ENCODE measurements at places on chromosomes 1 and 21.

- DNase-seq, result no peak
Observed at GRCh38 chr1:156347331-156347730, 9.0 kb downstream of the TSACC start.

DNA sequence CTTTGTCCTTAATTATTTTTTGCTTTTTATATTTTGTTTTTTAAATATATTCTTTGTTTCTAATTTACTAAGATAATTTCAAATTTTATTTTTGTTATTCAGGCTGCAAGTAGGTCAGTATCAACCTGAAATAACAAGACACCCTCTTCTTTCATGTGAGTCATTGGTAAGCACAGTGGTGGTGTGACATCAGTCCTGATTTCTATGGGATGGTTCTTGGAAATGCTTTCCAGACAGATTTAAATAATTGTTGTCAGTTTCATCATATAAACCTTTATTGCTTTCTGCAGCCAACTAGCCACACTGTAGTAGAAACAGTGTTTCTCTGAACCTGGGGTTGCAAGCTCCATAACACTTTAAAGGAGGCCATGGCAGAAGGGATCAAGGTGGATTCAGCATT lies 157.5 kb upstream of the C21orf91 start:
- no peak for DNase-seq

- no peak for DNase-seq
Observed at GRCh38 chr21:21268885-21269284, 270.7 kb downstream of the NCAM2 start.

GRCh38 chr1:224751624-224752311 lies 135.7 kb downstream of the CNIH3 start:
- no peak for DNase-seq

DNA sequence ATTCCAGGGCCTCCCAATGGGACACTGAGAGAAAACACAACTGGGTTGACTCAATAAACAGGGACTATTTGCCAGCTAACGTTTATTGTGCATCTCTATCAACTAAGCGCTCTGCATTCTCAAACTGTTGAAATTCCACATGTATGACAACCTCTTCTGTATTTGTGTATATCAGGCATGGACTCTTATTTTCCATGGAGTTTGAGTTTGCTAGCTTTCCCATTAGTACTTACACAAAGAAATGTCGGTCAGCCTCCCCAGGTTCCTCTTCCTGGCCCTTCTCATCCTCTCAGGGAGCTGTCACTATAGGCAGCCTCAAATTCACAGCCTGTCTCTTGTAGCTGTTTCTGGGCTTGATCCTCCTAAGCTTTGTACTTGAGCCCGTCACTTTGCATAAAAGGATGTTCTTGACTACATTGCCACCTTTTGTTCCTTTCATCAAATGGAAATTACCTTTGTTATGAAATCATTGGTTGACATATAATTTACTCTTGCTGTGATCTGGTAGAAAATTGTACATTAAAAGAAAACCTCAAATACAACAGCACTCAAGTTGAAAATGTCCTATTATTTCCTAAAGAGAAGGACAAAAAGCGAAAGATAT lies 60.0 kb upstream of the NTPCR start:
- DNase-seq, result no peak

DNA sequence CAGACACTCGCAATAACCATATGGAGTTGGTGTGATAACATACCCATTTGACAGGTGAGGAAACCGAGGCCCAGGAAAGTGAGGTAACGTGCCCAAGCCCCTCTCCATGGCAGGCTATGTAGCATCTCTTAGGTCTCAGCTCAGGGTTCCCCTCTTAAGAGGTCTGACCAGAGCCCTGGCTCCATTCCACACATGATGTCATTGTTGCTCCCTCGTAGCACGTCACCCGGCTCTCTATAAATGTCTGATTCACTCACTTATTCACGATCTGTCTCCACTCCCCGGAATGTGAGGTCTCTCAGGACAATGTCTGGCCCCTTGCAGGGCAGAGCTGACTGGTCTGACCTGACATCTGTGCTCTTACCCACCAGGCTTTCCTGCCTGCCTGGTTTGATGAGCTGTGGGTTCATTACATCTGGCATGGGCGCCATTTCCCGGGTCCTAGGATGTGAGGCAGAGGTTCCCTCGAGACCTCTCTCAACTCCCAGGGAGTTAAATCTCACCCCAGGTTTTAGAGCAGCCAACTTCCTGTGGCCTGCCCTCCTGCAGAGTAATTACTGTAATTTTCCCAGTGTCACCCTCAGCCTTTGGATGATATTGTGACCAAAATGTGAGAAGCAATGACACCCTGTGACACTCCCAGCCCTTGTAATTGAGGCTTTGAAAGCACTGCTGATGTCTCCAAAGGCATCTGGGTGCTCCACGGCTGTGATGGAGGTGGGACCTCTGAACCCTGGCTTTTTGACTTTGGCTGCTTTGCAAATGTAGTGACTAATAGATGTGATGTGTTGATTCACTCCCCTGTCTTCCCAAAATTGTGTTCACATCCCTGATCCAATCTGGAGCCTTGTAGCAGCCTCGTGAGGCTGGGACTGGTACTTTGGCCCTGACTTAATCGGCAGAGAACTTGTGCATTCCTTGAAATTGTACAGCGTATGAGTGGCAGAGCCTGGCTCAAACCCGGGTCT lies 10.6 kb downstream of the ACTL8 start:
- no peak for DNase-seq

GRCh38 chr1:50369830-50370229 lies 53.4 kb downstream of the DMRTA2 start:
- DNase-seq, result no peak

DNA sequence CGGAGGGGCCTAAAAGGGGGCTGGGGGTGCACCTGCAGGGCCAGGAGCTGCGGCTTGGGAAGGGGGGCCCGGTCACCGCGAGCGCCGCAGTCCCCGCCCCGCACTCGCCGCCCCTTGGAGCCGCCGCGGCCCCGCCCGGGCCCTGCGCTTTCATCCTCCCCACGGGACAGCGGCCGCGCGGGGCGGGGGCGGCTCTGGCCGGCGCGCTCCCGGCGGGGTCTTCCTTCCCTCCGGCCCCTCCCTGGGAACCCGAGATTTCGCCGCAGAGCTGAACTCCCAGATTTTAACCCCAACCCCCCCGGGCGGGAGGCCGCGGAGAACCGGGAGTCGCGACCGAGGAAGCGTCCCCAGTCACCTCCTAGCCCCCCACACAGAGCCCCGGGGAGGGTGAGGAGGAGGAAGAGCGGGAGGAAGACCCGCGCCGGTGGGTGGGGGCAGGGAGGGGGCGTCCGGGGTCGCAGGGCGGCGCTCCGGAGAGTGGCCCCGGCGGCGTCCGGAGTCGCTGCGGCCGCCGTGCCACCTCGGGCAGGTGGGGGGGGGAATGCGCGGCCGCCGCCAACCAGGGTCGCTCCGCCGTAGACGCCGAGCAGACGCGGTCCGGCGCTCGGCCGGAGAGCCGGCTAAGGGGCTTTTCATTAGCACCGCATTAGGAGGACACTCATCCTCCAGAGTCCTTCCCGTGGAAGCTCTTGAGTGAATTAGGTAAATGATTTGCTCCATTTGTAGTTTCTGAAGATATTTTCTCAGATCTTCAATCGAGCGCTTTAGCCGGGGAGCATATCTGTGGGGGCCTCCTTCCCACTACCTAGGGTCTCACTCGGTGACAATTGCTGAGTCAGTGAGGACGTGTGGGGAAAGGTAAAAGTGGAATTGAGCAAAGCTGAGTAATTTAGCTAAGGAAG lies 31.6 kb upstream of the NFIA start:
- no peak for DNase-seq

- no peak for DNase-seq
Observed at GRCh38 chr21:44461464-44462001, 6.2 kb downstream of the LRRC3 start.

DNA sequence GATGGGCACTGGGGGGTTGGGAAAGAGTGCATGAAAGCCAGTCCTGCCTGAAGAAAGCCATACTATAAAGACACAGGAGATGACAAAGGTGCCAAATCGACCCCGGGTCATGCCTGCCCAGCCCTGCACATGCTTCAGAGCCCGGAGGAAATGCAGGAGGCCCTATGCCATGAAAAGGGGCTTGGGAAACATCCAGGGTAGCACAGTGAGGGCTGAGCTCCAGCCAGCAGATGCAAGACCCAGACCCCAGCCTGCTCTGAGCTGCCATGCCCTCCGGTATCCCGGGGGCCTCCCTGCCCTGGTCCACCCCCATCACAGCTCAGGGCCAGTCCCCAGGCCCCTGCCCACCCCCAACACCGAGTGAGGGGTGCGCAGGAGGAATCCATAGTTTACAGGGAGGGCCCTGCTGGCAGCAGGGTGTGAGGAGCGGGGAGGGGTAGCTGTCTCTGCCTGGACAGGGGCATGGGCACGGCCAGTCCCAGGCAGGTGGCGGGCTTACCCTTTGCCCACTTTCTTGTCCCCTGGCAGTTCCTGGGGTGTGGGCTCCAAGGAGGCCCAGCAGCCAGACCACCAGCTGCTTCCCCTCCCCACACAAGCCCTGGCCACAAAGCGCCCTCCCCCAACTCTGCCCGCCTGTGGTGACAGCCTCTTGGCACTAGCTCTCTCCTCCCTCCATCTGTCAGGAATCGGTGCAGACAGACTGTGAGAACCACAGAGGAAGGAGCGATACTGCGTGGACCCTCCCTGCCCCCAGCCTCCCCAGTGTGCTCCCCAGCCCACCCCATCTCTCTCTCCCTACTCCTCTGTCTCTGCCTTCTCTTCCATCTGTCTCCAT lies 16.8 kb downstream of the LRP8 start:
- DNase-seq, result no peak

GRCh38 chr1:24727501-24728216 lies 17.6 kb upstream of the CLIC4 start:
- no peak for DNase-seq

GRCh38 chr1:29800522-29800956 lies 564.2 kb downstream of the PTPRU start:
- no peak for DNase-seq

DNA sequence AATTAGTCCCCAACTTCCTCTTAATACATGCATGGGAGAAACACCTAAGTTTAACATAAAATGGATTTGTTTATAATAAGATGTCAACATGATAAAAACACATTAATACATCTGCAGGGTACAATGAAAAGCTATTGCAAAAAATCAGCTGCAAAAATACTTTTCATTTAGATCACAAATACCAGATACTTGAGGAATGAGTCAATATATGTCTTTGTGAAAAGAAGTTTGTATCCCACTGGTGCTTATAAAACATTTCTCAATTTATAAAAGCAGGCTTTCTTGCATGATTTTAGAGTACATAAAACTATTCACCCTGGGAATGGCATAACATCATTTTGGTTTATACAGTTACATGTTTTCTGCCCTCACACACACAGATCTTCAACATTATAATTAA lies 18.6 kb upstream of the PRKAA2 start:
- DNase-seq, result no peak

GRCh38 chr1:22962558-22962957 lies 10.1 kb downstream of the LACTBL1 start:
- no peak for DNase-seq

DNA sequence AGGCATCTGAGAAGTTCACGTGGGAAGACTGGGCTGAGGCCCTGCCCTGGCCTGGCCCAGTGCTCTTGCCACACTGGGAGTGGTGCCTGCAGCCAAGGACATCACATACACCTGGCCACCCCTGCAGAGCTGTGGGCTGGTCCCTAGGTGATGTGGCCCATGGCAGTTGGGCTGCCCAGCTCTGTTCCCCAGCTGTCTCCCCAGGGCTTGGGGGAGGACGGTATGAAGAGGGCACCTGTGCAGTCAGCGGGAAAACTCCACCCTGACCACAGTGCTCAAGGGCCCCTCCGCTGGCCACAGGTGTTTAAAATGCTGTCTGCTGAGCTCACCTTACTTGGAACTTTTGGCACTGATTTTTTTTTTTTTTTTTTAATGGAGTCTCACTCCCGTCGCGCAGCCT lies 120.4 kb upstream of the SLC25A33 start:
- DNase-seq, result peak; percentile 17

GRCh38 chr1:229106526-229107125 lies 164.3 kb upstream of the RAB4A start:
- no peak for DNase-seq

GRCh38 chr1:158732524-158732923 lies 12.0 kb upstream of the OR6K3 start:
- no peak for DNase-seq

- no peak for DNase-seq
Observed at GRCh38 chr21:18253221-18253620, 8.6 kb downstream of the CHODL start.

DNA sequence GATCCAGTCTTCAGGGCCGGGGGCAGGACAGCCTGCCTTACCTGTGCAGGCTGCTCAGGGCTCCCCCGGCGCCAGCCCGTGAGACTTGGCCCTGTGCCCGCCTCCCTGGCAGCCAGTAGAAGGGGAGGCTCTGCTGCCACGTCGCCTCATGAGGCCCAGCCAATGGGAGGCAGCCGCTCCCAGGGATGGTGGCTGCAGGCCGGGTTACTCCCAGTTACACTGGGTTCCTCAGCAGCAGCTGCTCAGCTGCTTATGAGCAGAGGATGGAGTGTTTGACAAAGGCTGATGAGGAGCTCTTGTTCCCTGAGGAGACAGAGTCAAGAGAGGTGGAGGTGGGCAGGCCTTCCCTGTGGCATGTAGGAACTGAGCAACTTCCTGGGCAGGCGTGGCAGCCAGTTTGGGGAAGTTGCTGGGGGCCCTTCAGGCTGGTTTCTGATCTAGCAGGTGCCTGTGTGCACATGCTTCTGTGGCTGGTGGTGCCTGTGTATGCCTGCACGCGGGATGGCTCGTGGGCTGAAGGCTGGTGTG lies 5.5 kb downstream of the MFSD2A start:
- DNase-seq, result peak; percentile 83

DNA sequence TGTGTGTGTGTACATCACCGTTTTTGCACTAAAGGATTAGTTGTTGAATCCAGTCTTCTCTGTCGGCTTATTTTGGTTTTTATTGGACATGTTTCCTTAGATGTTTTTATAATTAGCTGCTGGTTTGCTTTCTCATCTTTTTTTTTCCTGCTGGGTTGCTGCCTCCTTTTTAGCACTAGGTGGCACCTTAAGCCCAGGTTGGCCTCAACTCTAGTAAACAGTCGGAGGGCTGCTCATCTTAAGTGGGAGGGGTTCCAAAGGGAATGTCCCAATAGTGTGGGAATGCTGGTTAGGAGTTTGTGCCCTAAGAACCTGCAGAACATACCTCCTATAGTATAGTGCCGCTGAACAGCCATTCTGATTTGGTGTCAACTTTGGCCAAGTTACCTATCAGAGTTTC lies 570.1 kb upstream of the CXADR start:
- no peak for DNase-seq

DNA sequence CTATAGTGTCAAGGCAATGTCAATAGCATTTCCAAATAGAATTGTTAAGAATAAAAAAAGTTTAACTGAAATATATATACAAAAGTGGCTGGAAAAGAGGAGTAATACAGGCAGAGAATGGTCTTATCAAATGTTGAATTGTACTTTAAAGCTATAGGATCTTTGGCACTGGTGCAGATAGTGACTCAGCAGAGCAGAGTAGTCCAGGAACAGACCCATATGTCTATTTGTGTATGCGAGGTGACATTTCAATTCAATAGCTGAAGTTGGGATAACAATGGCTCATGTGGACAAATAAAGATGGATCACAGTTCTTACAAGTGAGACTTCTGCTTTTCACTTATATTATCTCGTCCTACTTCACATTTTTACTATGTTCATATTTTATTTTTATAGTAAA lies 543.0 kb upstream of the B3GALT2 start:
- DNase-seq, result no peak
